ENCODE measurements at places on chromosomes 1 and 21.

DNA sequence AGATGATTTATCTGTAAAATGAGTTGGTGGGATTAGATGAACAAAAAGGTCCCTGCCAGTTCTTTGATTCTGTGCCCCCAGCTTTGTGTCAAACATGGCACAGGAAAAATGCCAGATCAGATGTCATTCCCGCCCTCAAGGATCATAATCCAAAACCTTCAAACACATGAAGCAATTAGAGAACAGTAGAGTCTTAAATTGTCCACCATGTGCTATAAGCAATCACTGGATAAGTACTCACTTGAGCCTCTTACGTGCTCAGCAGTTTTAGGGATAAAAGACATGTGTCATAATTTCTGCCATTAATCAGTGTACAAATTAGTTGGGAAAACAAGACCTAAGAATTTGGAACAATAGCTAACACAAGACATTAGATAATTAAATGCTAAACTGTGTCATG, 15.4 kb upstream of the KIAA0040 start:
- DNase-seq = no peak

DNA sequence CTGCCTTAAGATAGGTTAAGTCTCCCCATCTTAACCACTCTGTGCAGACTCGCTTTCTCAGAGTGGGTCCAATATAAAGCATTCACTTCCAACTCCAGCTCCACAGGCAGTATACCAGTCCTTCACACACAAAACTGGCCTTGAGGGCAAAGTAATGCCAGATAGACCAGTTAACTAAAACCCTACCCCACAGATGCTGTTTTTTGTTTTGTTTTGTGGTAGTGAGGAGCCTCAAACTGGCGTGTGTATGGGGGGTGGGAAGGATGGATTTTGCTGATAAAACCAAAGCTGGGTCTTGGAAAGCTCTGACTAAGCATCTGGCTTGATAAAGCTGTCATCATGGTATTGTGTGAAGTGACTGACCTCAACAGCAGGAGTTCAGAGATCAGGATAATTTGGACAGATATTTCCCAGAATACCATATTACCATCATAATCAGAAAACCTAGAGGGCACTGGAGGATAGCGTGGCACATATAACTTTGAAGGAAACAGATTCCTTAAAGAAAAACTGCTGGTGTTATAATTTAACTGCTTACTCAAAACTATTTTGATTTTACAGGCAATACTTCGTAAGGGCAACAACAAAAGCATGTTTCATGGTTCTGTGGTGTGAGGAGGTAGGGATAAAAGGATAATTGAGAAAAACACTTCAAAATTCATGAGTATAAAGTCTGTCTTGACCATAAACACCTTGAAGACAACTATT, 29.6 kb upstream of the CPLANE2 start:
- no peak for DNase-seq

- DNase-seq = no peak
Measured at GRCh38 chr1:70008660-70009059, 196.7 kb downstream of the LRRC40 start.

DNA sequence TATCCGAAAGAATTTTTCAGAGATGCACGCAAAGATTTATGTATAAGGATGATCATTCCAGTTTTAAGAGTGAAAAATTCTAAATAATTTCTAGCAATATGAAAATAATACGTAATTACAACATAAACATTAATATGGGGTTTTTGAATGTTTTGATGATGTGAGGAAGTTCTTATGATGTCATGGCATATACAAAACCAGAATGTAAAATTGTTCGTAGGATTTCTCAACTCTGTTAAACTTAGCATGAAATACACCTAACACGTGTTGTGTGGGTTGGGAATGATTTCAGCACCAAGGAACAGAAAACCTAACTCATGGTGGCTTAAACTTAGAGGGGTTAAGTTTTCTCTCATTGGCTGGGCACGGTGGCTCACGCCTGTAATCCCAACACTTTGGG, 62.2 kb downstream of the MYOM3 start:
- no peak for DNase-seq

GRCh38 chr21:38219049-38219628, 37.7 kb upstream of the KCNJ15 start:
- DNase-seq = peak; percentile 49

- DNase-seq = no peak
Measured at GRCh38 chr1:44609768-44610526, 64.3 kb downstream of the TMEM53 start.

DNA sequence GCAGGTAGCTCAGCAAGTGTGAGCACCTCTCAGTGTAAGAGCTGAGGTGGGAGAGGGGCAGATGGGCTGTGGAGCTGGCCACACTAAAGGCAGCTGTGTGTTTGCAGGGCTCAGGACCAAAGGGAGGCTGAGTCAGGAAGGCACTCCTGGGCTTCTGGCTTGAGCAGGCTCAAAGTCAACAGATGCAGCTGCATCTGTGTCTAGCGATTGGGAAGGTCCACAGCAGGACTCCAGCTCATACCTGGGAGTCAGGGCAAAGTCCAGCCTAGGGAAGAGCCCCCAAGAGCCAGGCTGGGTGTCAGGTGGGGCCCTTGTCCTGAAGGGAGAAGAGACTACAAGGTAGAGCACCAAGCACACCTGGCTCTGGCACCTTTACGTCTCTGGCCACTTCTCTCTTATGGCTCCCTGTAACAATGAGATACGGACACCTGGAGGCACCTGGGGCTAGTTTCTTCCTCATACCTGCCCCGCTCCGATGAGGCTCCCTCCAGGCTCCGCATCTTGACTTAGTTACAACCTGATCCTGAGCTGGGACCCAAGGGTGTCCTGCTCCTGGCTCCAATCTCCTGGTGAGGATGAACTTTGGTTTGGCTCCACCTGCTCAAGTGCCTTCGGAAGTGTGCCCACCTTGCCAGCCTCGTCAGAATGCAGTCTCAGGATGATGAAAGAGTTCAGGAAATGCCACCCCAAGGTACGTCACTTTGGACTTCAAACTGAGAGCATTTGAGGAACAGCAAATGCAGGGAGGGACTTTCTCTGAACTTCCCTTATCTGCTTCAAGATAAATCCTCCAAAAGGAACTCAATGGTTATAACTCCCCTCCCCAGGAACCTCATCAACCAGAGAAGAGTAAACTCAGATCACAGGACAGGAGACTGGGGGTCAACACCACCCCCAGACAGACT, 21.5 kb upstream of the SLC2A1 start:
- DNase-seq = no peak

GRCh38 chr1:200684015-200684414, 14.3 kb upstream of the DDX59 start:
- no peak for DNase-seq

- no peak for DNase-seq
Measured at GRCh38 chr1:27318596-27318995, 3.4 kb upstream of the TMEM222 start.
